AG10803 (cell line): ENCODE measurements at places on chromosomes 2 and 18.

DNA sequence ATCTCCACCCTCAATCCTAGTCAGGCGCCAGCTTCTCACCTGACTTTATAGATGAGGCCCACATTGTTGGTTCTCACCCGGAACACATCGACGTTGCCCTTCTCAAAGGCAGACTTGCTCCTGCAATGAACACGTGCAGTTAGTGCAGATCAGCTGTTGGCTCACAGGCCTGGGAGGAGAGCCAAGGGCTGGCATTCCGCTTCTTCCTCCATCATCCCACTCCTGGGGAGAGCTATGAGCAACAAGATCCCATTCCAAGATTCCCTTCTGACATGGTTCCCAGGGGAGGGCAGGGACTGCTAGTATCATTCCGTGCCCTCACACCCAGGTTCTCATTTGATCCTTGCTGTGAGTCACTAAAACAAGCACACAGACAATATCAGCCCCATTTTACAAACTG is 15.1 kb downstream of the LOXHD1 start:
- DNase-seq: peak; percentile 31

DNA sequence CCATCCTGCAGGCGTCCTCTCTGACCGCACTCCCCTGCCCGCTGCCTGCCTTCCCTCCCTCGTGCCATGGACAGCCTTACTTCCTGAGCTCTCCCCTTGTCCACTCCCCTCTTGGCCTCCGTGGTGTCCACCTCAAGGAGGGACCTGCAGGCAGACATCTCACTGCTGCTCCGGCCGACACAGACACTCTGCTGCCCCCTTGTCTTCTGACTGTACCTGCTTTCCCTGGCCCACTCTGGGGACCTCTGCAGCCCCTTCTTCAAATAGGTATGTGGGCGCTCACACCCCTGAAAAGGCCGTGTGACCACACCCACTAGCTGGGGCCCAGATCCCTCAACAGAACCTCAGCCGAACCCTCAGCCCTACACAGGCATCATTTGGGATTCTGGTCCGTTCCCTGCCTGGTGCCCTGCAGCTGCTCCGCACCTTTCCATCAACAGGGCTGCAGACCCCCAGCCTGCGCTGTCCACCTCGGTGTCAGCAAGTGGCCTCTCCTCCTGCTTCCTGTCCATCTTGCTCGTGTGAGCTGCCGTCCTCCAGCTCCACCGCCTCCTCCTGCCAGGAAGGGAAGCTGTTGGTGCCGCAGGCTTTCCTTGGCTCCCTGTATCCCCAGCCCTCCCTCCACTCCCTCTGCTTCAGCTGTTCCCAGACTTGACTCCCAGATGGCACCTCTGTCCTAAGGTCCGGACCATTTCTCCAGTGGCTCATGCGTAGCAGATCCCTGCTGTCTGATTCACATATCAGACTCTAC is 94.1 kb downstream of the KLHL29 start:
- DNase-seq: no peak

- no peak for DNase-seq
These were observed 2.8 kb upstream of the GPR55 start for GRCh38 chr2:230927711-230928341.

GRCh38 chr2:240795916-240796510 is 24.0 kb downstream of the KIF1A start:
- DNase-seq: no peak

DNA sequence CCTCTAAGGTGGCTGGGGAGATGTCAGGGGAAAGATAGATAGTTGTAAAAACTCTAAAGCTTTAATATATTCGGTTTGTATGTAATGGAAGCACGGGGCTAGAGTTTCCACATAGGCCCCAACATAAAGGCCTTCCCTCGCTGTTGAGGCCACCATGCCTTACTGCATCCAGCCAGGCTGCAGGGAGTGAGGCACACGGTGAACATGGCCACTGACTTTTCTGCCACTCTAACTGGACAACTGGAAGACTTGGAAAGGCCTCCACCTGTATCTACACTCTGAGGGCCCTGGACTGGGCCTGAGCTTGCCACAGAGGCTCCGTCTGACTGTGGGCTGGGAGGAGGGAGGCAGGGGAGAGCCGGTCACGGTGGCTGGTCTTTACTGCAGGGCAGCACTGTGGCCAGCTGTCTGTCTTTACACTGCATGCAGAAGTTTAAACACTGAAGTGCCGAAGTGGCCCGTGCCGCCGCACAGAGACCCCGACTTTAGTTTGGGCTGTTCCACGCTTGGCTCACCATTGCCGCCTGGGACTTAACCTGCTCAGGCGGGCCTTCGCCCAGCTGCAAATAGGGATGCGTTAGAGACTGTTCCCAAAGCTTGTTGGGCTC is 66.7 kb downstream of the EMILIN2 start:
- DNase-seq: no peak

DNA sequence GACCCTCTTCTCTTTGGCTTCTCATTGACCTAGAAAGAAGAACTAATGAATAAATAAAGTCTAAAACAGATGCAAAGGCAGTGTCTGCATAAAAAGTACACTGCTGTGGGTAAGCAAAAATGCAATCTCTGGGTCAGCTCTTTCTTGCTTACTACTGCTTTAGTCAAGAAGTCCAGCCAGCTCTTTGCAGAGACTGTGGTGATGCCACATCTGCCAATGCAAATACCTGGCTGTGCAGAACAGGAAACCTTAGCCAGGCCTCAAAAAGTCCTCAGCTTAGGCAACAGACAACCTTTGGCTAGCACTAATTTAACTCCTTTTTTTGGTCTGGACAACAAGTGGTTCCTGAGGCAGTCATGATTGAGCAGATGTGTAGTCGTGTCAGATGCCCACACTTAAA is 73.6 kb upstream of the RND3 start:
- no peak for DNase-seq

DNA sequence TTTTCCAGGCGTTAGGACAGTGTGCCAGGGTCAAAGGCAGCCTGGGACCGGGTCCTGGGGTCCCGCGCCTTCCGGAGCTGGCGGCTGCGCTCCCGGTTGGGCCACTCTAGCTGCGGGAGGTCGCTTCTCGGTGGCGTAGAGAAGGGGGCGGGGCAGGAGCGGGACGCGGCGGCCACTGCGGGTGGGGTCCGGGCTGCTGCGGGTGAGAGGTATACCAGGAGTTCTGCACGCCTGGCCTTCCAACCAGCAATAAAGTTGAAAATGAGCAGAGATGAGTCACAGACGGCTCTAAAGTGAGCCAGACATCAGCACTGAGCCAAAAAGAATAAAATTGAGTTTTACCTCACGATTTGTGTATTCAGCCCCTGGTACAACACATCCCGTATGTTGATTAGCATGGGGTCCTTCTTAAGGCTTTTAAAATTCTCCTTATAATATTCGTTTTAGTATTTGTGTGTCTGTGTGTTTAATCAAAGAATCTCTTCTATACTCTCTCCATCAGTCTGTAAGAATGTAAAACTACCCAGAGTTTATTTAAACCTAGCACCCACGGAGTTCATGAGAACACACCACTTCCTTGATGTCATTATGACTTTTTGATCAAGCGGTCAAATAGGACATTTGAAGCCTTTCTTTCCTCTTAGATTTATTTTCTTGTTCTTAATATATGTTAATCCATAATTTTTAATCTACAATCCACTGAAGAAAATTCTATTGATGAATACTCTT is at the start of gene C1GALT1C1L:
Gene C1GALT1C1L (minus strand): TSS at position 108 of the 729 bp plus-strand sequence. CDS start 107 bp downstream, at position 1.
- peak; percentile 49 for DNase-seq

- DNase-seq: peak; percentile 84
These were observed 23.5 kb upstream of the TMEM178A start for GRCh38 chr2:39642051-39642718.

GRCh38 chr2:143582046-143582747 is 453.0 kb downstream of the ARHGAP15 start:
- DNase-seq: peak; percentile 28

DNA sequence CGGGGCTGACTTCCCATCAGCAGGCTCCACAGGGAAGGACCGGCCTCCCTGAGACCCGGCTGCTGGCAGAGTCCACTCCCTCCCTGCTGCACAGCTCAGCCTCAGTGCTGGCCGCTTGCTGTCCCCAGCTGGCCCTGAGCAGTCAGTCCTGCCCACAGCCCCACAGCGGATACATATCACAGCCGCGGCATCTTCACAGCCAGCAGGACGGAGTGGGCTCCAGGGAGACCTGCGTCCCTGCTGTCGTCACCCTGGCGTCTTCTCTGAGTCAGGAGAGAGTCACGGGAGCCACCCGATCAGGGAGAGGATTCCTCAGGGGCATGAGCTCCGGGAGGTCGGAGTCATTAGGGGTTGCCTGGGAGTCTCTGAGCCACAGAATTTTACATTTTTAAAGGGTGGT is 13.1 kb upstream of the SNTG2 start:
- DNase-seq: peak; percentile 22

GRCh38 chr2:44799754-44800153 is 141.7 kb upstream of the SIX3 start:
- DNase-seq: no peak

DNA sequence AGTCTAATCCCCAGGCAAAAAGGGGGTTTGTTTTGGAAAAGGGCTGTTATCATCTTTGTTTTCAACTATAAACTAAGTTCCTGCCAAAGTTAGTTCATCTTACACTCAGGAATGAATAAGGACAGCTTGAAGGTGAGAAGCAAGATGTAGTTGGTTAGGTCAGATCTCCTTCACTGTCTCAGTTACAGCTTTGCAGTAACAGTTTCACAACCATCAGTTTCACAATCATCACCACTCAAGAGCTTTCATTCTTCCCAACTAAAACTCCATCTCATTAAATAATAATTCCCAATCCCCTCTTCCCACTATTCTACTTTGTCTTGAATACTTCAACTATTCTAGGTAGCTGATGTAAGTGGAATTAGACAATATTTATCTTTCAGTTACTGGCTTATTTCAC is 200.9 kb downstream of the NYAP2 start:
- DNase-seq: no peak

GRCh38 chr2:21095714-21096113 is 28.1 kb upstream of the TDRD15 start:
- no peak for DNase-seq

DNA sequence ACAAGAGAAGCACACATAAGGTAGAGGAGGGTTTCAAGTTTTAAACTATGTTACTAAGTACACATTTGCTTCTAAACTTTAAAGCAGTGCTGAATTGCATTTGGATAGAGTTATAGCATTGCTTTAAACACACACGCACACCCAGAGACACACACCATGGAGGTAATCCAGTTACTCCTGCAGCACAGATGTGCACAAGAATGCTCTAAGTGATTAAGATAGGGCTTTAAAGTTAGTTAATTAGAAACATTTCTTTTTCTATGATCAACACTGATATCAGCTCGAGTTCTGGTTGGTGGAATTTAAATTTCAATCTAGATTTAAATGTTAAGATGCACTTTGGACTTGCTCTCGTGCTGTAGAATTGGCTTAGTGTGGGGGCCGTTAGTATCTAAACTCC is 492.3 kb downstream of the ZEB2 start:
- peak; percentile 5 for DNase-seq

DNA sequence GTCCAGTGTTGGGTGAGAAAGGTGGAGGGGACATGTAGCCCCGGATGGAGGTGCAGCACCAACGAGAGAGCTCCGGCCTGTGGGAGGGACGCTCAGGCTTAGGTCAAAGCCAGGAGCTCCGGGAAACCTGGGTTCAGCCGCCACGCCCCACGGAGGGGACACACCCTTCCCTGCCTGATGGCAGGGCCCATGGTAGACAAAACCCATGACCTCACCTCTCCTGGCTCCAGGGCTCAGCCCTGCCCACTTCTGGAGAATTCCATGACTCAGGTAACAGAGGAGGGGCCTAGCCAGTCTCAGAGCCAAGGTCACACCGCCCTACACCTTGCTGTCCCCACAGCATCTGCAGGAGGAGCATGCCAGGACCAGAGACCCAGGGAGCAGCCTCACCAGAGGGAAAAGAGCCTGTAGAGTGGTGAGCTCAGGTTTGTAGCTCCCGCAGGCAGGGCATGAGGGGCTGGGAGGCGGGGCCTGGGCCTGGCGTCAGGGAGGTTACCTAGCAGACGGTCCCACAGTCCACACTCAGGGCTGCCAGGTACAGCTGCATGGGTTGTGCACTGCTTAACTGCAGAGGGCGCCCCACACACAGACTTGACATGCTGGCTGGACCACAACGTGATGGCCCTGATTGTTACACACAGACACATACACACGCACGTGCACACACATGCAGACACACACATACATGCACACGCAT is 70.8 kb upstream of the SMAD7 start:
- peak; percentile 37 for DNase-seq

GRCh38 chr2:117858892-117859531 is 44.5 kb downstream of the DDX18 start:
- no peak for DNase-seq

- DNase-seq: peak; percentile 73
These were observed 211.6 kb upstream of the MMADHC start for GRCh38 chr2:149799013-149799705.

- DNase-seq: no peak
These were observed 70.2 kb downstream of the CDH19 start for GRCh38 chr18:66533693-66534092.

GRCh38 chr18:25743646-25744151 is 346.7 kb downstream of the SS18 start:
- DNase-seq: no peak

DNA sequence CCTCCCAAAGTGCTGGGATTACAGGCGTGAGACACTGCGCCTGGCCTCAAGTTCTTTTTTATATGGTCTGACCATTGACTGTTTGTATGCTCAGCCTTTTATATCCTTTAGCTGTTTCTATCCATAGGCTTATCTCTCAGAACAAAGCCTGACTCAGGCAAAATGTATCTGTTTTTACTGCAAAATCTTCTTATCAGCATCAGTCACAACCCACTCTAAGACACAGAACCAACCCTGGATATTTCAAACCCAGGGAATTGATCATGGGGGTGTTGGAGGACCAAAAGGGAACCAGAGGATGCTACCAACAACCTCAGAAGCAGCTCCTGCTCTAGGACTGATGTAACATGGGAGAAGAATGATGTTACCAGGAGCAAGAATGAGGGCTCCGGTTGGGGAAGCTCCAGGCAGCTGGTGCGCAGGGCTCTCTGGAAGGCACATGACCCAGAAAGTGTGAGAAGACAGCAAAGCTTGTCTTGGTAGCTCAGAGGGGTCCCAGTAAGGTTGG is 75.3 kb upstream of the NCK2 start:
- DNase-seq: no peak

GRCh38 chr2:120896901-120897300 is 161.2 kb downstream of the GLI2 start:
- no peak for DNase-seq

GRCh38 chr2:39510140-39510539 is 73.1 kb upstream of the MAP4K3 start:
- no peak for DNase-seq
